ENCODE measurements at places on chromosomes 5 and 9.

- no peak for DNase-seq
These were observed 26.6 kb downstream of the RUSC2 start for GRCh38 chr9:35516479-35516878.

GRCh38 chr9:15268317-15268716 lies 38.7 kb downstream of the TTC39B start:
- no peak for DNase-seq

DNA sequence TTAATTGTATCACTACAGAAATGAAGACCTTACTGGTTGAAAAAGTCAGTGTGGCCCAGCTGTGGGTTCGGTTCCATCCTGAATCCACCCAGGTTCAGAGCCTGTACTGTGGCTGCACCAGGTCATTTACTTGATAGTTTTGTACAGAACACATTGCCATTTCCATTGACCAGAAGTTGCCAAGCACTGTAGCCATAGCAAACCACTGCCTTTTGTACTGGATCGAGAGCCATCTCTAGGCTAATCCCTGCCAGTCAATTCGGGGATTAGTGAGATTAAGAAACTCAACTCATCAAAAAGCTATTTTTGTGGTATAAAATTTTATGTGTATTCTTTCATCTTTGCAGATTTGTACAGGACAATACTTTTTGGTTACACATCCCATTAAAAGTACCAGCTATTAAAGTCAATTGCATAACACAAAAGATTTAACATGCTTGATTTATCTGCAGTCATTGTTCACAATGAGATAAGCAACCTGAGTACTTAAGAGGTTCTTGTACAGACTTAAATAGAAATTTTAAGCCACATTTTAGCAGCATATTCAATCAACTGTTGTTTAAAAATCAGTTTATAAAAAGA lies 108.5 kb upstream of the OTULINL start:
- no peak for DNase-seq

GRCh38 chr5:148166550-148167283 lies 1.6 kb upstream of the SPINK14 start:
- DNase-seq, result no peak

GRCh38 chr5:93150311-93151012 lies 430.6 kb downstream of the NR2F1-AS1 start:
- DNase-seq, result no peak

Measured in GM12865 (cell line).